ENCODE measurements at places on chromosomes 1 and 21.

DNA sequence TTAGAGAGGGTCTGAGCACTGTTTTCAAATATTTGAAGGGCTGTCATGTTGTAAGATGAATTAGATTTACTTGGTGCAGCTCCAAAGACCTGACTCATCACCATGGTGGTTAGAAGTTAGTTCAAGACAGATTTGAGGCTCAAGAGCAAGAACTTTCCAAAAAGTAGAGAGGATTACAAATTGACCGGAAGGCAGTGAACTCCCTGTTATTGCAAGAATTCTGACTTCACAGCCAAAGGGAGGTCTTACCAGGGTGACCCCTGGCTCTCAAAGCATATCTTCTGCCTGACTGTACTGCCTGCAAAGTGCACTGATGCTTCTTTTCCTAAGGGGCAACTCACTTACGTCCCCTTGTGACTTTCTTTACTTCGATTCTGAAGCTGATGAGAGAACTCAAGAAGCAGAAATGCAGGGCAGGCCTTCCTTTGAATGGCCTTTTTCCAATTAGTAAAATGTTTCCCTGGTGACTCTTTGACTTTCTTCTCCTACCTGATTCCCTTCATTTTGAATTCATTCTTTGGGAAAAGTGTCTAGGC is 86.4 kb downstream of the NAV1 start:
- no peak for DNase-seq

DNA sequence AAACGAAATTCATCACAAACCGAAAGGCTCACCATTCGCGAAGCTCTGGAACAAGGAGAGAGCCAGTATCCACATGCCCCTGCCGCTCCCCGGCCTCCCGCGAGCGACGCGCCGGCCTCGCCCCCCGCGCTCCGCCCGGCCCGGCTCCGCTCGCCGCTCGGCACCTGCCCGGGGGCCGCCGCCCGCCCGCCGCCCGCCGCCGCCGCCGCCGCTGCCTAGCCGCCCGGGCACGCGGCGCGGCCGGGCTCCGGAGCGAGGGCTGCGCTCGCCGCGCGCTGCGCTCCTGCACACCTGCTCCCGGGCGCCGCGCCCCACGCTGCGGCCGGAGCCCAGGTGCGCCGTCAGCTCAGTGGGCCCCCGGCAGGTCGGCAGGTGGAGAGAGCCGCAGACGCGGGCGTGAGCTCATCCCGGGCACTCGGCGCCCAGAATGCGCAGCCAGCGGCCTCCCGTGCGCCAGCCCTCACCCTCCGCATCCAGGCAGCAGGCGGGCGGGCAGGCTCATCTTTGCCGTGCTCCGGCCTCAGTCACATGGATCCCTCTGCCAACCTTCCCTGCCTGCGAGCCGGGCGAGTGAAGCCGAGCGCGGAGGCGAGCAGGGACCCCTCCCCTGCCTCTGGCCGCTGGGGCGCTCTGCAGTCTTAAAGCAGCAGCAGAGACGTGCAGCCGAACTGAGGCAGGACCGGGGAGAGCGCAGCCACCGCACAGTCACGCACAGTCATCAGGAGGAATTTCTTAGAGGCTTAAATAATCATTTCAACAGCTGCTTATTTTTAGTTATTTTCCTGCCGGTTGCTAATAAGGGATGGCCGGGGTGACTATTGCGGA is at the start of gene DSCAM:
Gene DSCAM (minus strand): TSS at position 572 of the 825 bp plus-strand sequence. CDS start 497 bp downstream, at position 75.
- no peak for DNase-seq

DNA sequence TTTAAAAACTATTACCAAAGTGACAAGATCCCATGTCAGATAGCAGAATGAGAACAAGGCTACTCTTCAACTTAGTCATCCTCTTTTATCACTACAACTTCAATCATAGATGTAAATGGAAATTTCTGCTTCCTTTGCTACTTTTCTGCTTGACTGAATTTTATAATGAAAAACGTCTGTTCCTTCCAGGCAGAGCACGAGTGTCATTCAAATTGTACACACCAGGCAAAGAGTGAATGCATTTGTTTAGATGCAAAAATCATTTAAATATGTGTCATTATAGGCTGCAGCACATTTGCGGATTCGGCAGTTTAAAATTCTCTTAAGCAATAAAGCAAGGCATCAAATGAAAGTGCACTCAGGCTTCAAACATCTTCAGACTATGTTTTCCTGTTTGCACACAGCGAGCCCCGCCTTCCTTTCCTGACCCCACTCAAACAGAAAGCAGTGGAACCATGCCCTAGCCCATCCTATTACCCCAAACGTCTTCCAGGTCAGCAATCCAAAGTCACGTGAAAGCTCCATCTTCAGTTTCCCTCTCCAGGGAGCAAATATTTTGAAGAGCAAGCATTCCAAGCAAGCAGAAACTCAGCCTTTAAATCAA is 99.6 kb downstream of the APP start:
- DNase-seq, result no peak

DNA sequence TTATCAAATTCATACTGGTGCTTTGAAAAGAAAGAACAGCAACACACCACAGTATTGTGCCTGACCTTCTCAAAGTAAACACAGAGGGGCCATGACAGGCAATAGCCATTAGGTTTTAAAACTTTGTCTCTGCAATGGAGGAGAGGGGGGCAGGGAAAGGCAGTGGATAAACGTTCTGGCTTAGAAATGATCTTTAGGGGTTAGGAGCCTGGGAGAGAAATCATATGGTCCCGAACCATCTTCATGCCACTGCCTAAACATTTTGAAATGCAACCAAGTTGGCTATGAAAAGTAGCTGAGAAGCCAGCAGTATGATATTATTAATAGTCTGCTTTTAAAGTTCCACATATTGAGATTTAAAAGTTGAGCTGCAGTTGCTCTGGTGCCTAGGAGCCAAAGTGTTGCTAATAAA is 39.8 kb downstream of the PLPP3 start:
- DNase-seq, result no peak

GRCh38 chr1:1959459-1959839 is 40.4 kb upstream of the TMEM52 start:
- DNase-seq, result no peak

DNA sequence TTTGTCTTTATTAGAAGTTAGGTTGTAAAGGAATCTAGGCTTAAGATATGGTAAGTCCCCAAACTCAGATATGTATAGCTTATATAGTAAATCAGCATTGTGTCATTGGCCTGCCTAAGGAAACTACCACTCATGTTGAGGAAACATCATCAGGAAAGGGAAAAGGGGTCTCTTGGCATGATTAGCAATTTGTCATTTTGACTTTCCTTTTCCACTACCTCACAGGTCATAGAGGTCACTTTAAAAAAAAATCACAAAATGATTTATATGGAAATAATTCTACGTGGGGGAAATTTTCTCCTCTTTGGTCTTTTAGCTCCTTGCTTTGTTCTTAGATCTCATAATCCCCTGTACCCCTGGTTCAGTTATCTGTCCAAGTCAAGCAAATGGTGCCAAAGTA is 213.5 kb downstream of the RPS6KC1 start:
- no peak for DNase-seq

DNA sequence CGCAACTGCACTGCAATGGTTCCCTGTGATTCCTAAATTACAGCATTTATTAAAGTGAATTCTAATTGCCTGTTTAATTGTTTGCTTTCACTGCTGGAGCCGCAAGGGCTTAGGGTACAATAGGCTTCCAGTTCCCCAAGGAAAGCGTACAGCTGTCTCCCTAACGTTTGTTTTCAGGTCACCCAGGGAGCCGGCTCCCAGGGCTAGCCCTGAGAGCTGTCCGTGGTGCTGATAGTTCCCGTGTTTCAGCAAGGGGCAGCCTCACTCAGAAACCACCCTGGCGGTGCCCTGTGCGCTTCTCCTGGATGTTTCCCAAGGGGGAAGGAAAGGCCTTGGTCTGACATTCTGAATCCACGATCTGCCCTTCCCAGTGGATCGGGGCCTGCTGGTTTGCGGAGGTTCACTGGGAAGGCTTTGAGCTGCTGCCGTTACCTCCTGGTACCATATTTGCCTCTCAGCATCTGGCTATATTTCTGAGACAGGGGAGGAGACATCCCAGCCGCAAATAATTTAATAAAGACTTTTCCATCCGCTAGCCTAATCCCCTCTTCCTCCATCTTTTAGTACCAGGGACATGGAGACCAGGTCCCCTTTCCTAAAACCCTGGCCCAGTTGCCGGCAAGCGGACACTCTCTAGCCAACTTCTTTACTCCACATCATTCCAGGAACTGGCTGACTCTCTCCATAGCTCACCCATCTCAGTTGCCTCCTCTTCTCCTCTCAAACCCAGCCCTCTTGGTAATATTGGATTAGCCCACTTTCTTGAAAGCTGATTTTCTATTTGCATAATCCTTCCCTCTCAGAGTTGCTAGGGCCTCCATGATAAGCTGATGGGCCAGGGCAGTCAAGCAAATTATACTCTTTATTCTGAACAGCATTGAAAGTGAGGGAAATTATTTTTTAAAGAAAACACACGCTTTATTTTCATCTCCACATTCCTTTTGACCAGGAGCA is 149.0 kb downstream of the IGSF21 start:
- no peak for DNase-seq

- DNase-seq, result no peak
Observed at GRCh38 chr1:5936621-5937372, 55.4 kb downstream of the NPHP4 start.

- no peak for DNase-seq
Observed at GRCh38 chr1:89759036-89759435, 61.8 kb upstream of the LRRC8D start.

- DNase-seq, result no peak
Observed at GRCh38 chr1:183844806-183845205, 39.9 kb downstream of the RGL1 start.

- no peak for DNase-seq
Observed at GRCh38 chr1:11841245-11842153, 6.1 kb downstream of the NPPA start.

DNA sequence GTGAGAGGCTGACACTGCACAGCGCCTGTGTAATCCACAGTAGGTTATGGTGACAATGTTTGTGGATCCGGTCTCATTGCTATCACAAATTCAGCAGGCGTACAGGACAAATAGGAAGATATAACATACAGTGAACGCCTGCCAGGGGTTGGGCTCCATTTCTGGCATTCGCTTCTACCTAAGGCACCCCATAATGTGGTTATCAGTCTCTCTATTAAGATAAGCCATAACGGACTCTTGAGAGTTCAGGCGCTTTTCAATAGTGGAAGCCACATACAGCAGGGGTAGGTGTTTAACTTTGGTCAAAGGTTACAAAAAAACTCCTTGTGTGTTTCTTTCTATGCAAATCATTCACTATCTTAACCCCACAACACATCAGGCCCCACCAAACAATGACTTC is 72.8 kb downstream of the SIPA1L2 start:
- no peak for DNase-seq

- DNase-seq, result no peak
Observed at GRCh38 chr1:31498376-31499040, 77.8 kb upstream of the TINAGL1 start.

DNA sequence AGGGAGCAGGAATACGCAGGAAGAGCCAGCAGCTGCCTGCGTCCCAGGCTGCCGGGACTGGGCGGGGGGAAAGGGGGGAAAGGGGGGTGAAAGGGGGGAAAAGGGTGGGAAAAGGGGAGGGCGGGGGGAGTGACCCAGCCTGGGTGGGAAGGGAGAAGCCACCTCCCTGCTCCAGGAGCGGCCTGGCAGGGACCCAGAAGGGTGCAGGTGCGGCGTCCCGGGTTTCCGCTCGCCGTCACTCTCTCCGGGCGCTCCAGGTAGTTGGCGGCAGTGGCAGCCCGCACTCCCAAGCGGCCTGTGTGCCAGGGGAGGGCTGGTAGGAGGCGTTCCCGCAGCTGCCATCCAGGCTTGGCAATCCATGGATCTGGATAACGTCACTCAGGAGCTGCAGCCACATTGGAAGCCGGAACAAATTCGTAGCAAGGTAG is 141.0 kb upstream of the NGF start:
- DNase-seq, result no peak

GRCh38 chr1:20138961-20139550 is at the start of gene PLA2G2F:
Gene PLA2G2F, plus strand, starts transcription at chr1:20139323. Its CDS starts 105 bp downstream, at chr1:20139428.
- no peak for DNase-seq

GRCh38 chr21:32559006-32559610 is 26.2 kb downstream of the TCP10L start:
- DNase-seq, result no peak

GRCh38 chr1:87826681-87827251 is 498.1 kb downstream of the LMO4 start:
- DNase-seq, result no peak

GRCh38 chr1:64829411-64830029 is 84.6 kb downstream of the RAVER2 start:
- no peak for DNase-seq

DNA sequence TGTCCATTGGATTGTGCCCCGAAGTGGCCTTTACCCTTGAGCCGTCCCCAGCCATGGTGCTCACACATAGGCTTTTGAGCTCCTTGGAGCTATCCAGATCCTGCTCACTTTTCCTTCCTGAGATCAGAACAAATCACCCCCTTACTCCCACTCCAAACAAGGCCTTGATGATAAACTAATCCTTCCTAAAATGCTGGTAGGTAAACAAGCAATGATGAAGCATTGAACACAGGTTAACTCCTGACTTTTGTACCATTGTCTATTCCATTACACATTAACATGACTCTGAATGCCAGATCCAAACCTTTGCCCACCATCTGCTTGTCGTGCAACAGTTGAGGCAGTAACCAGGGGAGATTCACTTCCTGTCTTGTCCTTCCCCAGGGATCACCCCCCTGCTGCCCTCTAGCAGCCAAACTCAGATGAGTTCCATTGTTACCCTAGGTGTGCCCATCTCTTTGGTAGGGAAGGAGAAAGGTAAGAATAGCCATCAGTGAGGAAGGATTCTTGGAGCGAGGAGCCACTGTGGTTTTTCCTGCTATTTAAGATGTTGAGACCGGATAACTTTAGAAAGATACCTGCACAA is 79.5 kb upstream of the DNAJC6 start:
- no peak for DNase-seq

DNA sequence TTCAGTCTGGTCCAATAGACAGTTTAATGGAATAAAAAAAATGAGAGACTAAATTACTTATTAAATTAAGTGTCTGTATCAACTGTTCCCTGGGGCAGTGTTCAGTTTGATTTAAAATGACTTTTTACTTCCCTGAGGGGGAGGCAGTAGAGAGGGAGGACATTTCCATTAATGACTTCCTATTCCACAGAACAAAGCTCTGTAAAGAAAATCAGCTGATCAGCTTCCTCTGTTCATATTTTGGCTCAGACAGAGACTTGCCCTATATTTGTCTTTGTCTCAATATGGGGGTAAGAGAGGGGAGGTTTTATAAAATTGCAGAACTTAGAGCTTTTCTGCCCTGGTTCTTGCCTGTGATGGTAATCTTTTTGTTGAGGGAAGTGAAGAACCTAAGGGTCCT is 8.4 kb downstream of the CFAP126 start:
- no peak for DNase-seq

GRCh38 chr21:34513129-34513675 is 1.2 kb upstream of the KCNE1 start:
- no peak for DNase-seq

DNA sequence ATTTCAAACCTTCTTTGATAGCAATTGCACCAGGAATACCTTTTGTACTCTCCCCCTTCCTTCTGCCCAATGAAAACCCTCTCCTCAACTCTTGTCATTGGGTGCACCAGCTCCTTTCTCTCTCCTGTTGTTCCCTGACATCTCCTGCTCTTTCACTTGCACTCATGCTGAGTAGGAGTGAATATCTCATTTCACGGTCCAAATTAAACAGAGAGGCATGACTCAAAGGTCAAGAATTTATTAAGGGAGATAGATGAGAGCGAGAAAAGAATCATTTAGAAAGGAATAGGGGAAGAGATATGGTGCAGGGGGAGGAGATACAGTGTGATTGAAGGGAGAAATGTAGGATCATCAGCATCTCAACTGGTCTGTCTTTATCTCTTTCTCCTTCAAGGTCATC is 22.1 kb downstream of the AIM2 start:
- no peak for DNase-seq

All from upper lobe of right lung (tissue), 1 donor.